LHCN-M2 (cell line): ENCODE measurements at places on chromosomes 13 and 19. TPM values are rescaled to one million over a fixed set of nuclear protein-coding genes. Genes with fewer than 3 reads are reported as not detected.

The TEX101 gene
- total RNA-seq: not detected in 2 replicates

GRCh38 chr19:29171525-29171924 is 41.4 kb downstream of the UQCRFS1 start:
- no peak for DNase-seq

The SMAD9 gene
- total RNA-seq: 5.1 and 6.8 TPM in 2 replicates

The SUPT5H gene
- 74.8 and 79.0 TPM in 2 replicates for total RNA-seq

DNA sequence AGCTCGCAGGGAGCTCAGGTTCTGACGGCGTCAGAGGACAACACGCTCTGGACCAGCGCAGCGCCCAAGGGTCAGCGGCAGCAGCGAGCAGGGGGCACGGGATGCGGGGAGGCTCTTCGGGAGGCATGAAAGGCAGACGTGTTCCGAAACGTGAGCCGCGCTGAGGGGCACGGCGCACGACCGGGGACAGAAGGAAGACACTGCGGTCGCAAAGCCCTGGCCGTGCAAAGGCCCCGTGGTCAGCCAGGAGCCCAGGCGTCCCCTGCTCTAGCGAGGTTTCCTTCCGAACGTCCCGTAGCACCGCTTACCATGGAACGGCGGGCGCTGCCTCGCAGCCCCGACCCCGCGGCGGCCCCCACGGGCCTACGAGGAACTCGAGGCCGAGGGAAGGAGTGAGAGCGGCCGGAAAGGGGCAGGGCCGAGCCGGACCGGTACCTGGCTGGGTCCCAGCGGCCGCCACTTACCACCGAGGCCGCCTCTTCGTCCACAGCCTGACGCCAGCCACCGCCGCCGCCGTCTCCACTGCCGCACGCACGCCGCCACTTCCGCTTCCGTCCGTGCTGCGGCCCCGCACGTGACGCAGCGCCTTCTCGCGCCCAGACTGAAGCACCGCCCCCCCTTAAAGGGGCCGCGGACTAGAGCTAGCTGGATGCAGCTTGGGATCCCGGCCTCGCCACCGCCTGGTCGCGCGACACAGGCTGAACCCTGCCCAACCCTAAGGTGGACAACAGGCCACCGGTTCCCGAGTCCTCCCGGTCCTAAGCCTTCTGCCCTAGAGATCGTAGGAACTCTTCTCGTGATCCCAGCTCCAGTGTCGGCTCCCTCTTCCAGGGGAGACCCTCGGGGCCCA is 9.4 kb downstream of the ABHD17A start:
- DNase-seq: peak; percentile 84

GRCh38 chr13:30074431-30074830 is 224.0 kb upstream of the UBL3 start:
- DNase-seq: no peak

GRCh38 chr13:94232161-94232950 is 247.1 kb downstream of the DCT start:
- no peak for DNase-seq

GRCh38 chr19:39190768-39191167 is 6.0 kb upstream of the NCCRP1 start:
- no peak for DNase-seq

- no peak for DNase-seq
Measured at GRCh38 chr13:59459972-59460371, 703.8 kb downstream of the DIAPH3 start.

DNA sequence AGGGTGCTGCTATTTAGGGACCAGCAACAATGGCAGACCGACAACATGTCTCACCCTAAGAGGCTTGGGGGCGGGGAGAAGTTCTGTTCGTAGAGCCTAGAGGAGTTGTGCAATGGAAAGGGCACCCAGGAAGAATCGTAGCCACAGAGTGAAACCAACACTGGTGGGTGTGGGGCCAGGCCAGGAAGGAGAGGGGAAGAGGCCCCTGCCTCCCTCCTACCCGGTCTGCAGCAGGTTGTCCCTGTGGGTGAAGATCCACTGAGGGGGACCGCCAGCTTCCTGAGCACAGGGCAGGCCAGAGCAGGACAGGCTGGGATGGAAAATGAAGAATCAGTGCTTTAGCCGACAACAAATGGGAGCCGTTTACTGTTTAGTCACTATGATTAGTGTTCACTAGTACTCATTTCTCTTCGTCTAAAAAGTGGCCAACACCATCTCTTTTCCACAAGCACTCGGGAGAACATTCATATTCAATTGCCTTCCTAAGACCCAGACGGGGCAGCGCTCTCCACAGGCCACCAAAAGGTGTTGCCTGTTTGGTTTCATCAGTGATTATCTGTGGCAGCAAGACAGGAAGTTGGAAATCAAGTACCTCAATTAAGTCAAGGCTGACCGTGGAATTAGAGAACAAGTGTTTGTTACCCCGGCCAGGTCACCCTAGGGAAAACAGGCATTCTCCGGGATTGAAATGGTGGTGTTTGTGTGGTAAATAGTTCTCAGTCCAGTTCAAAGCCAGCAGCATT is 1.1 kb upstream of the ATP11A start:
- DNase-seq: peak; percentile 7

DNA sequence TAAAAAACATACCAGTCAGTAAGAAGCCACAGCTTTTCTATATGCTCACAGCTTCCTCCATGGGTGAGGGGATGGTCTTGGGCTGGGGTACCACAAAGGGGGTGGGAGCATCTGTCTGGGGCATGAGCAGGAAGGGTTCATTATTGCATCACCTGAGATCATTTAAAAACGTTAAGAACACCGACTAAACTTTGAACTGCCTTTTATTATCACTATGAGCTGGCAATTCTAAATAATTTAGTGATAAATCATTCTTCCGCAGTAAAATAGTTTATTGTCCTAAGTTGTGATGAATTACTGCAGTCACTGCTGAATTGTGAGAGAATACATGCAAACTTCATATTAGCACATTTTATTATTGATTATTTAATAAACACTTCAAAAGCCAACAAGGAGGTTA is 71.6 kb downstream of the KL start:
- peak; percentile 44 for DNase-seq

The CD209 gene
- not detected in 2 replicates for total RNA-seq

The CEACAM21 gene
- not detected in 2 replicates for total RNA-seq

The TNFSF9 gene
- 1.3 and 1.7 TPM in 2 replicates for total RNA-seq

The SGCG gene
- total RNA-seq: 0.32 and 0.46 TPM in 2 replicates

DNA sequence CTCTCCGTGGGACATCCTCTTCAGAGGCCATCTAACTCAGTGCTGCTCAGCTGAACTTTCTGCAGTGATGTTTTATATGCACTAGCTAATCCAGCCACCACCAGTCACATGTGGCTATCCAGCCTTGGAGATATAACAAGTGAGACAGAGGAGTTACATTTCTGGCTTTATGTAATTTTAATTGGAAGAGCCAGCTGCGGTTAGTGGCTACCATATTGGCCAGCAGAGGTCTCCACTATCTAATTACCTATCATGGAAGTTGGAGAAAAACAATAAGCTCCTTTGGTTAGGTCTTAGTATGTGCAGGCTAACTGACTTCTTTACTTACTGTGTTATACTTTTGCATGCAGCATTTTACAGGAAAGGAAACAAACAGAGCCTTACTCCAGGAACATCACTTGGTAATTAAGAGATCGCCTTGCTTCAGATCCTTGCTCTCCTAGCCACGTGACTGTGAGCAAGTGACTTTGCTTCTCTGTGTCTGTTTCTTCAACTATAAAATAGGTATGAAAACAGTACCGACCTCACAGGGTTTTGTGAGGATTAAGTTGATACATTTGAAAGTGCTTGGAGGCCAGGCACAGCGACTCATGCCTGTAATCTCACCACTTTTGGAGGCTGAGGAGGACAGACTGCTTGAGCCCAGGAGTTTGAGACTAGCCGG is 1.6 kb upstream of the KLK10 start:
- DNase-seq: peak; percentile 43

The GFY gene
- not detected in 2 replicates for total RNA-seq

The CCNA1 gene
- 0.77 and 1.8 TPM in 2 replicates for total RNA-seq

DNA sequence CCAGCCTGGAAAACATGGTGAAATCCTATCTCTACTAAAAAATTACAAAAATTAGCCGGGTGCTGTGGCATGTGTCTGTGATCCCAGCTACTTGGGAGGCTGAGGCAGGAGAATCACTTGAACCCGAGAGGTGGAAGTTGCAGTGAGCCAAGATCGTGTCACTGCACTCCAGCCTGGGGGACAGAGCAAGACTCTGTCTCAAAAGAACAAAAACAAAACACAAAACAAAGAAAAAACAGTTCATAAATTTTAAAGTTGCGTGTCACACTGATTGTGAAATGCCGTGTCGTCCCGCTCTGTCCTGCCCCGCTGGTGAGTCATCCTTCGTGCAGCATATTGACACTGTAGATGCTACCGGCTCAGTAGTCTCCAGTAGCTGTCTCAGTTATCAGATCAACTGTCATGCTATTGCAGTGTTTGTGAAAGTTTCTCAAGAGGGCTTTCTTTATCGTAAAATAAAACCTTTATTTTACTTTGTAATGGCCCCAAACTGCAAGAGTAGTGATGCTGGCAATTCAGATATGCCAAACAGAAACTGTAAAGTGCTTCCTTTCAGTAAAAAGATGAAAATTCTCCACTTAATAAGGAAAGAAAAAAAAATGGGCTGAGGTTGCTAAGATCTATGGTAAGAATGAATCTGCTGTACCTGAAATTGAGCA is 36.4 kb upstream of the IGFL1 start:
- DNase-seq: peak; percentile 64

- DNase-seq: peak; percentile 75
Measured at GRCh38 chr13:110874508-110874960, 40.3 kb downstream of the ANKRD10 start.

The KISS1R gene
- not detected in 2 replicates for total RNA-seq

The KLK14 gene
- not detected in 2 replicates for total RNA-seq

DNA sequence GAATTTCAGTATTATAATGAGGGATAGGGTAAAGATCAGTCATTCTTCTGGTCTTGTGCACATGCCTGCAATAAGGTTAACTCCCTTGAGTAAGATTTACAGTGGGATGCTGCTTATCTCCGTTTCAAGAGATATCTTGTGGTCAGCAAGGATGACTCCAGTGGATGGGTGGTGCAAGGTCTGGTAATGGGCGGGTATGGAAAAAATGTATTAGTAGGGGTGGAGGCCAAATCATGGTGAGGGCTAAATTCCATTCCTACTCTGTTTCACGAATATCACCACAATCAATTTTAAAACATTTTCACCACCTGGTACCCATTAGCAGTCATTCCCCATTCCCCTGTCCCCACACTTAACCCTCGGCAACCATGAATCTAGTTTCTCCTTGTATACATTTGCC is 40.6 kb downstream of the CCDC122 start:
- DNase-seq: peak; percentile 14

- no peak for DNase-seq
Measured at GRCh38 chr13:90108547-90108946, 1238.9 kb upstream of the MIR17HG start.

The CLPTM1 gene
- total RNA-seq: 48.3 and 58.2 TPM in 2 replicates

The BST2 gene
- 0.69 TPM in 1 of 2 replicates, not detected in the other for total RNA-seq

DNA sequence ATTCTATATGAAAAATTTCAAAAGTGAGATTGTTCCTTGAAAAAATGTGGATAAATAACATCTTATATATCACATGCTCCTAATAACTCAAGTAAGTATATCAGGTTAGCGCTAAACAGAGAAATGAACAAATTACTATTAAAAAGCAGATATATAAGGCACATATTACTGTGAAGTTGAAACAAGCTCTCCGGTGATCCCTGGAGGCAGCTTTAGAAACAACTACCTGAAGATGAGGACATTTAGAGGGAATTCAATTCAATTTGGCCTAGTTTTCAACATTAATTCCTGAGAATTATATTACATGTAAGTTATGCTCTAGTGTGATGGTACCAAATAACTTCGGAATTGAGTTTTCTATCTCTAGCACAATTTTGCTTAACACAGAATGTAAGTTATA is 1373.6 kb upstream of the SPRY2 start:
- no peak for DNase-seq

The PRKCG gene
- not detected in 2 replicates for total RNA-seq

- DNase-seq: peak; percentile 60
Measured at GRCh38 chr13:48563626-48564025, 30.7 kb upstream of the RCBTB2 start.

DNA sequence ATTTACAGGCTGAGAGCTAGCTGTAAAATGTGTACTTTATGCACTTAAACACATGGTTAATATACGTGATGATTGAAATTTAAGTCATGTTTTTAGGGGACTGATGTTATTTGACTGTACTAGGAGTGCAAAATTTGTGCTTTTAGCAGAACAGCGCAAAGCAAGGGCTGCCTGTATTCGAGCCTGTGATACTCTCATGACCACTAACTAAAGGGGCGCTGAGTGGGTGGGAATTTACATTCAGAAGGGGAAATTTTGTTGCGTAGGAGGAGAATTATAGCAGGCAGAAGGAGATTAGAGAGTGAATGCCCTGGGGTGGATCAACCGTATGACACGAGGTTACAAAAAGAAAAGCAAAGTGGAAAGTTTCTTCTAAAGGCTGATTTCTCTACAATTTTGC is 271.8 kb upstream of the HTR2A start:
- no peak for DNase-seq

- DNase-seq: no peak
Measured at GRCh38 chr13:30832845-30833332, 73.2 kb upstream of the MEDAG start.

DNA sequence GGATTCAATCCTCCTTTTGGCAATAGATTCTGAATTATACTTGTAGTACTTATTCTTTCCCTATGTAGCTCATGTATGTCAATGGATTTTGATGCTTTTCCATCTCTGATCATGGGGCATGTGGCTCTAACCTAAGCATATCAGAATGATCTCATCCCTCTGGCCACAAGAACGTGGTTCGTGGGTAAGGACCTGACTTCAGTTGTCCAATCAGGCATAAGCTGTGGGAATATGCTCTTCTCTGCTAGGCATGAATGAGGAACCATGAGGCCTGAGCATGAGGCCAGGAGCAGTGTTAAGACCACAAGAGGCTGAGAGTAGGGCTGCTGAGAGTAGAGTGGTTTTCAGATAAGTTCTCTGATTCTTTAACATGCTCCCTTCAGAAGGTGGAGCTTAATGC is 292.4 kb upstream of the TSHZ3 start:
- peak; percentile 55 for DNase-seq

DNA sequence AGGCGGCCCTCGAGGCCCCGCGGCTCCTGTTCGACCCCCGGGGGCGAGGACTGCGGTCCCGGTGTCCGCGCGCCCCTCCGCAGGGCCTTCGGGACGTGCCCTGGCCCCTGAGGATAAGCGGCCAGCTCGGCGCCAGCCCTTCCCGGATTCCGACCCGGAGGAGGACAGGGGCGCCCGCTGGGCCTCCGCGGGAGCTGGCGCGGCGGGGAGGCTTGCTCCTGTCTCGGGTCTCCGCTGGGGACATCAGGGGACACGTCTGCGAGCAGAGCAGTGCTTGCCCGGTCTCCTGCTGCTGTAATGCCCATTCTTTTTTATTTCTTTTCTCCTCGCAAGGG is 829 bp downstream of the B3GLCT start:
- DNase-seq: peak; percentile 26

The ZNF738 gene
- total RNA-seq: 11.7 and 18.1 TPM in 2 replicates

- DNase-seq: no peak
Measured at GRCh38 chr19:16703677-16704076, 16.0 kb upstream of the NWD1 start.

DNA sequence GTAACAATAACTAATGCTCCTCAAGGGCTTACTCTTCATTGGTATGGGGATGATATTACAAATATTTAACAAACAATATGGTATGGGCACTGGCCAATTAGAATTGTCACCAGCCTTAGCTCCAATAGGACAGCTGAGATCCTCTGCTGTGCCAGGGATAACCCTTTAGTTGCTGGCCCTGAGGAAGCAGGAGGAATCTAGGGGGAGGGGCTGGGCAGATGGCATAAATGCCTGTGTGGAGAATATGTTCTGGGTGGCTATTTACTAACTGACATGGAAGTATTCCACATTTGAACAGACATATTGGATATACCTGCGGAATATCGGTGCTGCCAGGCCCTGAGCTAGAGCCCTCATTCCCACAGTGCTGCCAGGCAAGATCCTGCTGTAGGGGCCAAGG is 16.6 kb upstream of the LRCH1 start:
- DNase-seq: no peak

GRCh38 chr13:30354493-30355383 is 47.4 kb upstream of the KATNAL1 start:
- DNase-seq: no peak

The SEMA6B gene
- total RNA-seq: 9.7 and 30.7 TPM in 2 replicates

The KLHL1 gene
- total RNA-seq: not detected in 2 replicates
